ENCODE measurements at places on chromosomes 7 and 10.

DNA sequence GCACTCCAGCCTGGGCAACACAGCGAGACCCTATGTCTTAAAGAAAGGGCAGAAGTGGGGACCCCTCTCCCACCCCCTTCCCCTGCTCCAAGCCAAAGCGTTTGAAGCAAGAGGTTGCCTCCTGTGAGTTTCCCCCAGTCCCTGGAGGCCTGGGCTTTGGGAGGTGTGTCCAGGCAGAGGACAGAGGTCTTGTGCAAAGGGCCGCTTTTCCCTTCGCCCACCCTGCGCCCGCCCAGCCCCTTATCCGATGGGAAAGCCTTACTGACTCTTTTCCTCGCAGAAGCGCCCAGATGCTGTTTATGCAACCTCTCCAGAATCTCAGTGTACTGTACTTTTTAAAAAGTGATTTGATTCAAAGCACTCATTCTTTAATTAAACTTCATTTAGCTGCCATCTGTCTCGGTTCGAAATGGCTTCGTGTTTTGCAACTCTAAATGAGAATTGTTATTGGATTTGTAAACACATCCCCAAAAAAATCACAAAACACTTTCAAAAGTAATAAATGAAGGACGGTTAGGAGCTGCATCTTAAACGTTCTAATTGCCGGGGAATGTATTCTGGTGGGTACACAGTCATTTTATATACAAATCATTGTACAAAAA is 50.5 kb upstream of the GTF2I start:
- DNase-seq = no peak

- no peak for DNase-seq
Observed at GRCh38 chr7:149459540-149460452, 1.1 kb downstream of the ZNF777 start.

DNA sequence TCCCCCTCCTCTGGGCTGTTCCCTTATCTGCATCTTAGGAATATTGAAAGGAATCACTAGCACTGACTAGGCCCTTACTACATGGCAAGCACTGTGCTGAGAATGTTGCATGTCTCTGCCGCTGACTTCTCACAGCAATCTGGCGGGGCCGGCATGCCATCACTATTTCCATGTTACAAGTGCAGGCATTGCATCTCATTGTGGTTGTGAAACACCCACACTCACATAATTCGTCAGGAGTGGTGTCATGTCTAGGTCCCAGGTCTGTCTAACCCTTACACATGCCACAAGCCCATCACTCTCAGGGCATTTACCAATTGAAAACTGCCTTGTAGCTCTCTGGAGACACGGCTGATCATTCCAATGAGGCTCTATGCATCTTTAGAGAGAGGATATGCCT is 8.5 kb upstream of the IL2RA start:
- DNase-seq = no peak

DNA sequence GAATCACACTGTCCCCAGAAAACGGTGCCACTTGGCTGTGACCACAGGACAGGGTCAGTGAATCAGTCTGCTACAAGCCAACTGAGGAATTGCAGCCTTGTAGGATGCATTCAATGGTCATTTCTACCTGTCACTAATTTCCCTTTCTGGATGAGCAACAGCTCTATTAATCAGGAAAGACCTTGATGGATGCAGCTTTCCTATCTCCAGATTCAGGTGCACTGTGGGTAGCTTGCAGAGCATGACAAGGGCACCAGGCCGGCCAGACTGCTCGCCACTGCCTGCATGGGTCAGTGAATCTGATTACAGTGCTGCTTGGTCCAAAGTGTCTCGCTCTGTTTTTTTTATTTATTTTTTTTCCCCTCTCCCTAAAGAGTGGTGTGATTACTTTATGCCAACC is 506.8 kb upstream of the AUTS2 start:
- no peak for DNase-seq

GRCh38 chr10:6014241-6014761 is 37.0 kb upstream of the IL15RA start:
- DNase-seq = peak; percentile 74
